ENCODE measurements at places on chromosomes 1 and 21.

GRCh38 chr1:100580446-100580845, 42.5 kb downstream of the GPR88 start:
- no peak for DNase-seq

- DNase-seq: no peak
Measured at GRCh38 chr1:24321126-24321525, 2.0 kb downstream of the GRHL3 start.

GRCh38 chr1:152013664-152014237, 20.1 kb upstream of the S100A10 start:
- no peak for DNase-seq

DNA sequence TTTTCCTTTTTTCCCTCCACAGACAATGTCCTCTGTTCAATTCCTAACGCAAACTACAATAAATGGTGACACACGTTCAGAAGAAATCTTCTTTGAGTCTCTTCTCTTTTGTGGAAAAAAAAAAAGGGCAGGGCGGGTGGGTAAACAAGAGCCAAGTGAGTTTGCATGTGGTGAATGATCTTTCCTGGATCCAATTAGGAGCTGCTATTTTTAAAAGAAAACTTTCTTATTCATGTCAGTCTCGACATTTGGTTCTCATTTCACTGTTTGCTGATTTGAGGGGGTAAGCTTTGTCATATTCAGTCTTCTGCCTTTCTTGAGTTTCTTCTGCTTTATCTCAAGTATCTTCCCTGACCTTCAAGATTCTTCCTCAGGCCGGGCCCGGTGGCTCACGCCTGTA, 29.2 kb upstream of the KIF1B start:
- DNase-seq: no peak

GRCh38 chr1:87330885-87331364, 2.2 kb downstream of the LMO4 start:
- no peak for DNase-seq

GRCh38 chr1:56432166-56432971, 147.0 kb downstream of the PLPP3 start:
- DNase-seq: no peak

DNA sequence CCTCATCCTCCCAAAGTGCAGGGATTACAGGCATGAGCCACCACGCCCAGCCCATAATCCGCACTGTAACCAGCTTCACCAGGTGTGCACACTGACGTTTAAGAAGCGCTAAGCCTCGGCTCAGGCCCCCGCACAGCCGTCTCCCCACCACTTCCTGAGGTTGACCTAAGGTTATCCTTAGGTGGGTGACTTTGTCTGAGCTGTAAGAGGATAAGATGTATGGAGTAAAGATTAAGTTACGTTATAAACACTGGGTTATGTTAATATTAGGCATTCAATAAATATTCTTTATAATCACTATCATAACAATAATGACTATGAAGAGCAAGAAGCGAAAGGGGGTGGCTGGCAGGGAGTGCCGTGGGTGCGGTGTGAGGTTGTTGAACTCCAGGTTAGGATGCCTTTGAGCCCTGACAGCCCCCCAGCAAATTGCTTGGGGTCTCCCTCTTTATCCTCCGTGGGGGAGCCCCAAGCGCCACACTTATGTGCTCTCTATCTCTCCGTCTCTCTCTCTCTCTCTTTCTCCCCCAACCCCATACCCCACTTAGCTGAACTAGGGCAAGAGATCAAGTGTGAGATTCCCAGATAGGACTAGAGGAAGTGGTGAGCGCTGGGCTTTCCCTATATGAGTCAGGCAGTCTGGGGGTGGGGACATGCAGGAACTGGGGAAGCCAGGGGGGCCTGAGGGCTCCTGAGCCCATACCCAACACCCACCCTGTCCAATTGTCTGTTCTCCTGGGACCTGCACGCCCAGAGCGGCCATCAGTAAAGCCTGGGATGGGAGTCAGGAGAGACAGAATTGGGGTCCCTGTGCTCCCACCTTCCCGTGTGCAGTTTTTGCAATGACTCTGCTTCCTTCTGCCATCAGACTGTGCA, 7.6 kb downstream of the EFHD2 start:
- DNase-seq: no peak

DNA sequence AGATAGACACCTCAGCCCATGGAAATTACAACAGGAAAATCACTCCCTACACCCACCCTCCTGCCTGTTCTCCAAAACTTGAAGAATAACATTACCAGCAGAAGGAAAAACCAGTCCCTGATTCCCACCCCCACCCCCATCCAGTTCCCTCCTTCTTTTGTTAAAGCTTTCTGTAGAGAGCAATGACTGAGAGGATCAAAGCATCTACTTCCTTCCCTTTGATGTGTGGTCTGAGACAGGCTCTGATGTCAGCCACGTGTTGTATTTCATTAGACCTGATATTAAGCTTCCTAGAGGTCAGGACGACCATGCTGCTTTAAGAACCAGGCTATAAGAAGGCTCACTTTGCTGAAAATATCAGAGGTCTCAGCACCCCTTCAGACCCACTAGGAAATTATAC, 73.9 kb upstream of the HAO2 start:
- DNase-seq: no peak

DNA sequence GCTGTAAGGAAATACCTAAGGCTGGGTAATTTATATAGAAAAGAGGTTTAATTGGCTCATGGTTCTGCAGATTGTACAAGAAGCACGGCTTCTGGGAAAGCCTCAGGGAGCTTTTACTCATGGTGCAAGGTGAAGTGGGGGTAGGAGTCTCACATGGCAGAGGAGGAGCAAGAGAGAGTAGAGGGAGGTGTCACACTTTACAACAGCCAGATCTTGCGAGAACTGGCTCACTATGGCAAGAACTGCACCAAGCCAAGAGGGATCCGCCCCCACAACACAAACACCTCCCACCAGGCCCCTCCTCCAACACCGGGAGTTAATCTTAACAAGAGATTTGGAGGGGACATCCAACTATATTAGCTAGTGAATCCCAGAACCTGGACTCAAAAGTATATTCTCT, 135.4 kb upstream of the SOD1 start:
- DNase-seq: no peak

DNA sequence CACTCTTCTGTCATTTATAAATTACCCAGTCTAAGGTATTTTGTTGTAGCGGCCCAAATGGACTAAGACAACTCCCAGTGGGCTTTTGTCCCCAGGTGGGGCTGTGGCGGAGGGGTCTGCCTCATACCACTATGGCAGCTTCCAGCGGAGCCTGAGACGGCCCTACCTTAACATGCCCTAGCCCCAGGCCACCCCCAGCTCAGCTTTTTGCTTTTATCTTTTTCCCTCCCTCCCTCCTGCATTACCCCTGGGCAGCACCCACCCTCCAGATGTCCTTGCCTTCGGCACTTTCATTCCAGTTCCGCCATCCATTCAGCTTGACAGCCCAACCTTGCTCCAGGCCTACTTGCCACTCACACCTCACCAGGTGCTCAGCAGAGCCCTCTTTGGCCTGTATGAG, 307.3 kb downstream of the PTPRU start:
- DNase-seq: no peak

DNA sequence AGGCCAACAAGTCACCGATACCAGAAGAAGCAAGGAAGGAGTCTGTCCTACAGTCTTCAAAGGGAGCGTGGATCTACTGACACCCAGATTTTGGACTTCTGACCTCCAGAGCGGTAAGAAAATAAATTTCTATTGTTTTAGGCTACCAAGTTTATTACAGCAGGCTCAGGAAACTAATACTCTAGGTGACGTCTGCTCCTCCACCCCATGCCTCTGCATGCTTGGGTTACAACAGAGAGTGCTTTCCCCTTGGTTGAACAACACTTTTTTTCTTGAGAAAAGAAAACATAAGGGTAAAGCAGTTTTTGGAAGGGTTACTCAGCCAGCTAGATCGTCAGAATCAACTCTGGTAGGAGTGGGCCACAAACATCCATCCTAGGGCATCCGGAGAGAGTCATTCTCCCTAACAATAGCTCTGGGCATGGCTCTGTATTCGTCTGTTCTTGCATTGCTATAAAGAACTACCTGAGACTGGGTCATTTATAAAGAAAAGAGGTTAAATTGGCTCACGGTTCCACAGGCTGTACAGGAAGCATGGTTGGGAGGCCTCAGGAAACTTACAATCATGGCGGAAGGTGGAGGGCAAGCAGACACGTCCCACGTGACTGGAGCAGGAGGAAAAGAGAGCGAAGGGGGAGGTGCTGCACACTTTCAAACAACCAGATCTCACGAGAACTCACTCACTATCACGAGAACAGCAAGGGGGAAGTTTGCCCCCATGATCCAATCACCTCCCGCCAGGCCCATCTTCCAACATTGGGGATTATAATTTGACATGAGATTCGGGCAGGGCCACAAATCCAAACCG, 22.2 kb upstream of the DNAJC11 start:
- DNase-seq: no peak

DNA sequence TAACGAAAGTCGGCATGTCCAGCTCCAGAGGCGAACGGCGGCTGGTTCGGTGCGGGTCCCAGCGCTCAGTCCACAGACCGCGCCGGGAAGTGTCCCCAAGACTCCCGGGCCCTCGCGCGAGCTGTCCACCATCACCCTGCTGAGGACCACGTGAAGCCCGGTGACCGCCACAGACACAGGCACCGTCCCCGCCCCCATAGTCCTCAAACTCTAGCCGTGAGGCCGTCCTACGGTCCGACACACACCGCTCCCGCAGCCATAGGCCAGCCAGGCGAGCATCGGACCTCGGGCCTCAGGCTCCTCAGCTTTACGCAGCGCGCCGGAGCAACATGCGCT, 535 bp downstream of the SETD4 start:
- no peak for DNase-seq
